ENCODE measurements at places on chromosomes 3 and 15.

DNA sequence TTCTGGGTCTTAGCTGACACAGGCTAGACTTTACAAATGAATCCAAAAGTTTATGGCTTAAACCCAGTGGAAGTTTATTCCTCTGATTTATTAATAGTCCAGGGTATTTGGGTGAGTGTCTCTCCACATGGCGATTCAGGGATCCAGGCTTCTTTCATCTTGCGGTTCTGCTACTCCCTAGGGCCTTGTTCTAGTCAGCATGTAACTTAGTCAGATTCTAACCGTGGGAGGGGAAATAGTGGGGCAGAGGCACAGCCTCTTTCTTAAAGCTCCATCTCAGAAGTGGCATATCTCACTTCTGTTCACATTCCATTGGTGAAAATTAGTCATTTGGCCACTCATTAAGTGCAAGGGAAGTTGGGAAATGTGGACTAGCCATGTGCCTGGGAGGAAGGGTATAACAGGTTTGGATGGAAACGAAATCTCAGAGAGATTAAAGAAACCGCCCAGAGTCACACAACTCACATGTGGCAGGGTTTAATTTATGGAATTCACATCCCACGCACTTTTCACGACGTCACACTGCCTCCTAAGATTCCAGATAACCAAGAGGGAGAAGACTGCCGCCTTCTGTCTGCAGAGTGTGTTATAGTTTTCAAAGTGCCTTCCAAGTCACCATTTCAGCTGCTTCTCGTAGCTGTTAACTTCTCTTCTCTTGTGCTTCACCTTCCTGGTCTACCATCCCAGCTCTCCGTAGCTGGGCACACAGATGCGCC, 11.4 kb upstream of the RASGRF1 start:
- DNase-seq: no peak

GRCh38 chr3:197431346-197431910, 124.3 kb downstream of the BDH1 start:
- peak; percentile 31 for DNase-seq

- peak; percentile 60 for DNase-seq
These were observed 91.5 kb upstream of the CHD2 start for GRCh38 chr15:92808598-92809063.

- DNase-seq: no peak
These were observed 146.1 kb upstream of the IQSEC1 start for GRCh38 chr3:13219077-13219901.

- no peak for DNase-seq
These were observed 149.2 kb downstream of the CNTN4 start for GRCh38 chr3:2247831-2248230.

DNA sequence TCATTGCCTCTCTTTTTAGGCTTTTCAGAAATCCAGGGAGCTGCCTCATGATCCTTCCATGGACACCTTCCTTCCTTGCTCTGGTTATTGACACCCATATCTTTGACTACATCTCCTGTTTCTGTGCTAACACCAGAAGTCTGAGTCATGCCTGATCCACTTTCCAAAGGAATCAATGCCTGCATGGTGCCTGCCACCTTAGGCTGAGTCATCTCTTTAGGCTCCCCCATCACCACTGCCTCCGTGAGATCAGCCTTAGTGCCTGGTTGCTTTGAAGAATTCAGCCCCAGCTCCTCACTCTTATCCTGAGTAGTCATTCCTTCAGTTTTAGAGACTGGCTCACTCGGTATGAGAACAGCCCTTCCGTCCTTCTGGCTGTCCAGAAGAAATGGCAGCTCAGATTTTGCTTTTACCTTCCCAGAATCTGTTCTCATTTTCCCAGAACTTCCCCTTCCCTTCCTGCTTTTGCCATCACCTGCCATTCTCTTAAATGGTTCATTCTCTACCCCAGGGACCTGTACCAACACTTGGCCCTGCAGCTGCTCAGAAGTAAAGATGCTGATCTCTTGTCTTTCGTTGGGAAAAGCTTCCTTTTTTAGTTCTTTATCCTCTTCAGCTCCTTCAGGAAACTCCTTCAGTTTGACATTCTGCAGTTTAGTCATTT, 105.3 kb downstream of the MAP4 start:
- DNase-seq: peak; percentile 95

DNA sequence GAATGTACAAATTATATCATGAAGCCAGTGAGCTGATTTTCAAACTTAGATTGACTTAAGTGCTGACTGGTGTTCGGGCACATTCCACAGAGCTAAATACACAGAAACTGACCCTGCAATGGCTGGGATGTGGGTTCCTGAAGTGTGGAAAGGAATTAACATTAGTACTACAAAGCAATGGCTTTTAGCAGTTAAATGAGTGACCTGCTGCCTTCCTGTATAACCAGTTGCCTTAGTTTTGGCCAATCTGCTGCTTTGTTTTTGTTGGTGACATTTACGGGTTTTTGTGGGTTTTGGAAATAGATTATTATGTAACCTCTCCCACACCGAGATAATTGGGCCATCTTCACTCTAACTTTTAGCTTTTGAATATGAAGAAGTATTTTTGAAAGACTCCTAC, 2.4 kb upstream of the SKIC8 start:
- peak; percentile 56 for DNase-seq

GRCh38 chr15:78429477-78429876, 8.5 kb upstream of the IREB2 start:
- DNase-seq: no peak

- peak; percentile 83 for DNase-seq
These were observed 65.8 kb downstream of the SMARCC1 start for GRCh38 chr3:47715928-47716327.

GRCh38 chr15:61421470-61421869, 192.4 kb upstream of the RORA start:
- DNase-seq: no peak

GRCh38 chr3:3503411-3503810, 295.8 kb upstream of the LRRN1 start:
- DNase-seq: no peak

GRCh38 chr3:125107861-125108567, 52.2 kb upstream of the HEG1 start:
- peak; percentile 82 for DNase-seq

GRCh38 chr3:20380295-20380694, 194.3 kb upstream of the SGO1 start:
- no peak for DNase-seq

DNA sequence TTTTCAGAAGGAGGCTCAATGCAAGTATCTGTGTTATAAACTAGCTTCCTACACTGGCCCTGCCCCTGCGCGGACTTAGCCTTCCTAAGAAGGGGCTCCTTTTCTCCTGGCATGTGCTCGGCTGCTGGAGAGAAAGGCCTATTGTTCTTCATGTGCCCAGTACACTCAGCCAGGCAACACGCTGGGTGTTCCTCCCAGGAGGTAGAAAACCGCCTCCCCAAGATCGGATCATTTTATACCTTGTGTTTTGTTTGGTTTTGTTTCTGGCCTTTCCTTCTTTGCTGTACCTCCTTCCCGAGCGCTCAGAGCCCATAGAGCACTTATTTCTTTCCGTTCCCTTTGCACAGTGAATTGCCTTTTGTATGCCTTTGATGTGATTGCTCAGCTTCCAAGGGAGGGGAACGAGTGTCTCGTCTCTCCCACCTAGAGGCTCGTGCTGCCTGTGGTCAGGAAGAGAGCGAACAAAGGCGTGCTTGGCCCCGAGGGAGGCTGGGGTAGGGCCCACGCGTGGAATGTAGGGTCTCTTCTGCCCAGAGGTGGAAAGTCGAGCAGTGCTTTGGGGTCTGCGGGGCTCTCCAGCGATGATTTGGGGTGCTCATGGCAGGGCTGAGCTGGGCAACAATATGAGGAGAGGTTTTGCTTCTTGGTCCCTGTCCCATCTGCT, 30.0 kb downstream of the CCNL1 start:
- no peak for DNase-seq

DNA sequence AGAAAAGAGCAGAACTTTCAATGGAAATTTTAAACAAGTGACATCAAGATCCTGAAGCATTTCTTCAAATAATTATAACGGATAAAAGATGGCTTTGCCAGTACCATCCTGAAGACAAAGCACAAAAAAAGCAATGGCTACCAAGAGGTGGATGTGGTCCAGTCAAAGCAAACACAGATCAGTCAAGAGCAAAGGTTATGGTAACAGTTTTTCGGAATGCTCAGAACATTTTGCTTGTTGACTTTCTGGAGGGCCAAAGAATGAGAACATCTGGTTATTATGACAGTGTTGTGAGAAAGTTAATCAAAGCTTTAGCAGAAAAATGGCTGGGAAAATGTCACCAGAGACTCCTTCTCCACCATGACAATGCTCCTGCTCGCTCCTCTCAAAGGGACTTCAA, 31.5 kb downstream of the FEM1B start:
- no peak for DNase-seq

DNA sequence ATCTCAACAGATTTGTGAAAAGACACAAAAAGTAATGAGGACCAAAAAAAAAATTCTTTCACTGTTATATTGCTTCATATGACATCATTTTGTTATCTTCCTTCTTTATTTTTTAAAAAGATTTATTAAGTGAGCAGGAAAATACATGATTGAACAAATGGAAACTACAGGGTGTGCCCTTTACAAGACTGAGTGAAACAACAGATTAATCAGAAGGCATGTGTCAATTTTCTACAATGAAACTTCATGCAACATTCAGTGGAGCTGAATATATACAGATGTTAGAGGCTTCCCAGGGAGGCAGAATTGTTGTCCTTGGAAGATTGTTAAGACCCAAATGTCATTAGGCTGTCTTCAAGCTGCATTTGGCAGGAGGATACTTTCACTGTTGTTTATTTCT, 28.4 kb upstream of the SLC2A2 start:
- DNase-seq: no peak

DNA sequence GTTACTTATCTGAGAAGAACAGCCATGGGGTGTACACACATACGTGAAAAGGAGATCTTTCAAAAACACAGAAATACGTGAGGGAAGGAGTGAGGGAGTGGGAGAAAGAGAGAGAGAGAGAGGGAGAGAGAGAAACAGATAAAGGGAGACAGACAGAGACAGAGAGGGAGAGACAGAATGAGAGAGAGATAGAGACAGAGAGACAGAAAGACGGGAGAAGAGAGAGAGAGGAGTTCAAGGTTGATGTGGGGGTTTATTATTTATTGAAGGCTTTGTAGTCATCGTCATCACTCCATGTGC, 64.0 kb downstream of the CHST2 start:
- no peak for DNase-seq

- no peak for DNase-seq
These were observed 16.5 kb downstream of the ZXDC start for GRCh38 chr3:126459111-126459762.

GRCh38 chr3:42802876-42803413, 1.3 kb downstream of the HIGD1A start:
- DNase-seq: no peak

GRCh38 chr3:19229086-19229485, 80.8 kb downstream of the KCNH8 start:
- DNase-seq: no peak

DNA sequence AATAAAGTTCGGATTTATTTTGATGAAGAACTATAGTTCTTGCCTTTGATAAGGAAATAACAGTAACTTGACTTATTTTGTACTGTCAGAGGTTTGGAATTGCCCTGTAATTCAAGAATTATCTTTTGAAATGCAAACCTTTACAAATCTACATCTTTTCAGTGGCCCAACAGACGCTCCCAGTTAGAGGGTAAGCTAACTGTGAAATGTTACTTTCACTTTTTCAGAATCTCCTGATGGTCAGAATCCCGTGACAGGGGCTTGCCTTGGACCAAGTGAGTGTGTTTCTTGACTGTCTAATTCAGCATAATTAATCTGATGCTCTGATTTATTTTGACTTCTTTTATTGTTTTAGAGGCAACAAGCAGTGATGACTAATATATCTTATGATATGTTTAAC, 262.5 kb downstream of the PLOD2 start:
- peak; percentile 13 for DNase-seq

- DNase-seq: peak; percentile 39
These were observed 38.0 kb upstream of the ATP11B start for GRCh38 chr3:182755308-182755707.
